ENCODE measurements at places on chromosomes 13 and 19.

GRCh38 chr19:8212212-8212611, 3.0 kb downstream of the CERS4 start:
- no peak for DNase-seq

GRCh38 chr13:20969182-20969581, 66.6 kb upstream of the XPO4 start:
- DNase-seq: peak; percentile 74

- peak; percentile 34 for DNase-seq
Measured at GRCh38 chr13:23391752-23392151, 41.8 kb downstream of the SACS start.

GRCh38 chr19:20247016-20247683, 80.1 kb downstream of the ZNF486 start:
- DNase-seq: peak; percentile 30

DNA sequence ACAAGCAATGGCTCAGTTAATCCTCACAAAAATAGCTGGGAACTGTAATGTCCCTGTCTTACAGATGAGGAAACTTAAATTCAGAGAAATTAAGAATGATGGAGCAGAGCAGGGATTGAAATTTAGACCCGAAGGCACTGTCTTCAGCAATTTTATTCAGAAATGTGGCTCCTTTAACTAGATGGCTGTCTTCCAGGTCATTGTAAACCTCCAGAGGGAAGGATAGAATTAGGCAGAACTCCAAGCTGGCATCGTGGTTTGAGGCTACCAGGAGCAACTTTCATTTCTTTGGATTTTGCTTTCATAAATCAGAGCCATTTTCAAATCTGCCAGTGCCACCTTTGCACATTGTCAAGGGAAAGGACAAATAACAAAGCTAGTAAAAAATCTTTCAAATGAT, 339.0 kb downstream of the DCT start:
- no peak for DNase-seq

GRCh38 chr13:73369095-73369494, 310.3 kb downstream of the KLF5 start:
- no peak for DNase-seq

GRCh38 chr19:33697766-33698165, 76.0 kb downstream of the CHST8 start:
- no peak for DNase-seq

DNA sequence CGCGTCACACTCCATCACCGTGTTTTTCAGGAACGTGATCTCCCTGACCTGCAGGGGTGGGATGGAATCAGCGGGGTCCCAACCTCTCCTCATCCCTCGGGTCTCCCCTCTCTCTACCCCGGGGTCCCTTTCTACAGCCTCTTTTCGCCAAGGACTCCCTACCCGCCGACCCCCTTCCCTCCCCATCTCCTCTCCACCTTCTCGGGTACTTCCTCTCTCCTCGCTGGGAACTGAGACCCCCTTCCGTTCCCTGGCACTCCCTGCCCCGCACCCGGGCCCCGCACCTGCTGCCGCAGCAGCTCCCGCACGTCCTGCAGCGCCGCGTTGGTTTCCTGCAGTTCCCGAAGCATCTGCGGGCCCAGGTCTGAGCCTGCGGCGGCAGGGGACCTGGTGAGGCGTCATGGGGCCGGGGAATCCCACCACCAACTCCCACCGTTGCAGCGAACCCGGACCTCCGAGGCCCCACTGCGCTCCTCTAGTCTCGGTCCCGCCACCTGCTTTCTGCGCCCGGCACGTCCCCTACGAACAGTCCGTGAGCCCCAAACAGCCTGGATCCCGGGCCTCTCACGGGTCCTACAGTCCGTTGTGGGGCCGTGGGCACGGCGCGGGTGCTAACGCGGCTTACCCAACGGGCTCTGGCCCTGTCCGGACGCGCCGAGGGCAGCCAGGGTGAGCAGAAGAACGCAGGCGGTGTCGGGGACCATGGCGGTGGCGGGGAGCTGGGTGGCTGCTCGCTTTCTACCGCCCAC, at the start of gene COMP:
TSS of gene COMP (minus strand) at position 740 of the 749 bp plus-strand sequence. CDS start at position 704, 36 bp downstream.
- no peak for DNase-seq

DNA sequence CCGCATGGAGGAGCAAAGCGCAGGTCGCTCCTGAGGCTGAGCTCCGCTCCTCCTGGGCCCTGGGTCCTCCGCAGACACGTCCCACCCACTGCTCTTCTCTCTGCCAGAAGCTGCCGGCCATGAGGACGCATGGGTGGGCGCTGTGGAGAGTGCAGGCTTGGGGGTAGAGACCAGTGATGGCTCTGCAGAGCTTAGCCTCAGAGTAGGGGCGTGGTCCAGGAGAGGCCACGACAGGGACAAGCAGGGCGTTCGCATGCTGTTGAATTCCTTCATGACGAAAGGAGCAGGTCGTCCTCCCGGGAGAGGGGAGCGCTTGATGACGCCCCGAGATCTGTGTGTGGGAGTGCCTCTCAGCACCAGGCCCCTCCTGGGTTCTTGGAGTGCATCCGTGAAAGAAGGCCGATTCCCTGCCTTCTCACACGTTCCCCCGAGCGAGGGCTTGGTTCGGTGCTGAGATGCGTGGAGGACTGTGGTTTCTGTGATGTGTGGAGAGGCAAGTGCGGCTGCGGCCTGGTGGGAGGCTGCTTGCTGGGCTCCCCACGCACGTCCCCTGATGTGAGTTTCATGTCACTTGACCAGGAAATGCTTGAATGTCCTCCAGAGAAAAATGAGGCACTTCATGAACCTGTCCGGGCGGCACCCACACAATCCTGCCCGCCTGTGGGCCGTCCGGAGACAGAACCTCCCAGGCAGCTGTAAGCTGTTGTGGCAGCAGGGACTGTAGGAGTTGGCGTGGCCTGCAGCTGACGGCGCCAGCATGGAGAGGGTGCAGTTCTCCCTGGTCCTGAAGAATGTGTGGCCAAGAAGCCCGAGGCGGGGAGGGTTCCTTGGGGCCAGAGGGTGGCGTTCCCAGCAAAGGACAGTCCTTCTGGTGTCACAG, 4.5 kb downstream of the SF3A2 start:
- no peak for DNase-seq

- no peak for DNase-seq
Measured at GRCh38 chr19:53957448-53958167, 5.1 kb upstream of the CACNG8 start.

DNA sequence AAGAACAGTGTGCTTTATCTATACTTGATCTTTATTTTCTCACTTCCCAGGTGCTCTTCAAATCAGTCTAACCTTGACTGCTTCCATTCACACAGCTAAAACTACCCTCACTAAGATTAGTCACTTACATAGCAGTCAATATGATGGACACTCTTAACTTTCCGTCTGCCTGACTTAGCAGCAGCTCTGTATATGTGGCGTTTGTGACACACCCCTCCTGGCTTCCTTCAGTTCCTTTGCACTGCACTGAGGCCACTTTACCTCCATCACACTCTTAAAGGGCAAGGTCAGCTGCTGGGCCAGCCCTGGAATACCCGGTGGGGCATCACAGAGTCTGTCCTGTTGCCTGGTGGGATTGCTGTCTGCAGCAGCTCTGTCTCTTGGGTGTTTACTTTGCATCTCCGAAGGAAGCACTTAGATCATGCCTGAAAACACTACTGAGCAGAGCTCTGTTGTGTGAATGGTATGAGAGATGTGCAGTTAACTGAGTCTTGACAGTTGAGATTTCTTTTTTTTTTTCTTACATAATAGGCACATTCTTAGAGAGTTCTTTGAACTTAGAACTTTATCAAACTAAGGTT, 35.6 kb upstream of the IL17D start:
- no peak for DNase-seq

GRCh38 chr19:43452582-43452981, 12.8 kb downstream of the LYPD3 start:
- no peak for DNase-seq

DNA sequence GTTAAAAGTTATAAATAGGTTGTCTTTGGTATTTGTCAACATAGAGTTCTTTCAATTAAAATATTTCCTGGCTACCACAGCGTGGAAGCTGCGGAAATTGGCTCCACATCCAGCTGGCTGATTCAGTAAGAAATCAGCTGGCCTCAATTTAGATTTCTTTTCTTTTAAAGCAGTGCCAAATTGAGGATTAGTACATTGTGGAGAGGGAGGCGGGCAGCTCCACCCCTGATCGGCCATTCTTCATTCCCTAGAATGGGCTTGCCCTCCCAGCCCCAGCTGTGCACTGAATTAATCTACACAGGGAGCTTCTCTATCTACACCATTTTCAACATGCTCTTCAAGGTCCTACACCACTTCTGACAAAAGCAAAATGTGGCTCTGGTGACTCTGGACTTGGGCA, 624.8 kb downstream of the DACH1 start:
- no peak for DNase-seq

DNA sequence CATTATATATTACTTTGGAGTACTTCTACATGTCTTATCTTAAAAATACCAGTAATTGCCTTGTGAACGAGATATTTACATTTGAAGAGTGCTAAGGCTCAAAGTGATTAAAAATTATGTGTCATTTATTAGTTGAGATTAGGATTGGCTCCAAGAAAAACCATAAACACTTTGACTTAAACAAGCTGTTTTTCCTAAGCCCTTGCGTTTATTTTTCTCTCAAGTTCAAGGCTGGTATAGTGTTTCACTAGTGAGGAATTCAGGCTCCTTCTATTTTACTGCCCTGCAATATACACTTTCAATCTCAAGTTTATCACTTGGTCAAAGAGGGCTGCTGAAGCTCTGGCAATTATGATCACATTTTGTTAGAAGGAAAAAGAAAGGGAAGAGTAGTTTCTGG, 49.9 kb downstream of the UFM1 start:
- DNase-seq: no peak

GRCh38 chr13:28442839-28443238, 52.1 kb downstream of the FLT1 start:
- DNase-seq: no peak

GRCh38 chr13:72523593-72523992, 203.8 kb downstream of the MZT1 start:
- peak; percentile 8 for DNase-seq

- no peak for DNase-seq
Measured at GRCh38 chr13:58978331-58978730, 1185.4 kb downstream of the DIAPH3 start.

All from ELR (cell line).